ENCODE measurements at places on chromosomes 13 and 19.
A peak's percentile ranks its signal among the peaks of the same experiment; 100 is the strongest.

DNA sequence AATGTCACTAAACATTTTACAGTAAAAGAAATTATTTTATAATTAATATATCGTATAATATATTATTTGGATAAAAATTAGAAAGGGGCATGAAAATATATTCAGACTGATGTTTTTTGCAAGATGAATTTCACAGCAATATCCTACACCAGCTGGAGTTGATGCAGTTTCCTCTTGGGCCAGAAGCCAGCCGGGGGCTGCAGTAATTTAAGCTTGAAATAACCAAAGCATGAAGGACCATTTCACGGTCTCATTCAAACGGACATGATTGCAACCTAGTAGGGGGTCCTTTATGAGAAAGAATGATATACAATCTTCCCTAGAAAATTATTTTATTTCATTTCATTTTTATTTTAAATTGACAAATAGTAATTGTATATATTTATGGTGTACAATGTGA is 797.2 kb upstream of the PCDH9 start:
- no peak for DNase-seq

- DNase-seq = no peak
These were observed 491.2 kb upstream of the ATXN8OS start for GRCh38 chr13:69616396-69616795.

DNA sequence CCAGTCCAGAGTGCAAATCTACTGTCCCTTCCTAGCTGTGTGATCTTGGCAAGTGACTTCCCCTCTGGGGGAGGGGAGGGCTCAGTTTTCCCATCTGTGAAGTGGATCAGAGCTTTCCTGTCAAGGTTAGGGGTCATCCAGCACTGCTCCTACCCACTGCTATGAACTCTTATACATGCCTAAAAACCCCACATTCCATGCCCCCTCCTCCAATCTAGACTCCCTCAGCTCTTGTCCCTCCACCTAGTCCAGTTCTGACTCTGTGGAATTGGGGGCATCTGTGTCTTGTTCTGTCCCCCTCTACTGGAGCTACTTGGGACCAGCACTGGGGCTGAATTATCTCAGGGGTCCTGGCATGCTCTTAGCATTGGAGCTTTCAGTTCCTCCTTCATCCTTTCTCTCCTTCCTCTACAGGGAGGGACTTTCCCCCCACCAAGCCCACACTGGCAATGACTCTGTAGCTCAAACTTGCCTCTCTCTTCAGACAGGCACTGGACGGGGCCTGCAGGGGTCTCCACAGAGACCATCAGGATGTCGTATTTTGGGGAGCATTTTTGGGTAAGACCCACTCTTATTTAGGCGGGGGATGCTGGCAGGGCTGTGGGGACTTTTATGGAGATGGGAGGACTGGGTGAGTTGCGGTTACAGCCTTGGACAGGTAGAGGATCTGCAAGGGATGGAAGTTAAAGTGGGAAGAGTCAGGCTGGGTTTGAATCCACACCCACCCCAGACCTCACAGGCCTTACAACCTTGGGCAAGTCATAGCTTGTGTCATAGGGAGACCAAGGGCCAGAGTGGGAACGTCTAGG is 3.6 kb downstream of the FCHO1 start:
- no peak for DNase-seq

DNA sequence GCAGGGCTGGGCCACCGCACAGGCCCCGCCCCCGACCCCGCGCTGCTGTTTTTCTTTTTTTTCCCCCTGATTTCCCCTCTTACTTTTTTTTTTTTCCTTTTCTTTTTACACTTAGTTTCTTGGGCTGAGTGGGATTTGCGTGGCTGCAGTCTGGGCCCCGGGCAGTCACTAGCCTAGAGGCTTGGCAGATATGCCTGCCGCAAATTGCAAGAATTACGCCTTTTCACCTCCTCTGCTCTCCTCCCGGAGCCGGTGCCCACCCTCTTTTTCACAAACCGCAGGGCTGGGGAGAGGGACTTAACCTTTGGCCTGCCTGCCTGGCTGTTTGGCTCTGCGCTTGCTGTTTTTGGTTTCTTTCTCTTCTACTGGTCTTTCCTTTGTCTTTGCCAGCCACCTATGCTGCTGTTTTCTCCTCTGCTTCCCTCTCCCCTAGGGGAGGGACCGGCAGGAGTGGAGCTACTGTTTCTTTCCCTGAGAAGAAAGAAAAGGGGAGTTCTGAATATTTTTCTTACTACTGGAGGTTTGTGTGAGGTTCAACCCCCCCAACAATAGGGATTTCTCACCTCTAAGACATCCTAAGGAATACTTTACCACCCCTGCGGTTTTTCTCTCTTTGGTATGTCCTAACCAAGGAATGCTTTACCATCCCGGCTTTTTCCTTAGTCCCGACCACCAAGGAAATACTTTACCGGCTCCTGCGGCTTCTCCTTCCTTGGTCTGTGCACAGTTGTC is 11.0 kb downstream of the ZNF552 start:
- peak; percentile 93 for DNase-seq

- DNase-seq = no peak
These were observed at the start of gene ELAVL3 for GRCh38 chr19:11480715-11481533. TSS of gene ELAVL3 (minus strand) at chr19:11481046. CDS start at chr19:11480608, 438 bp downstream.

DNA sequence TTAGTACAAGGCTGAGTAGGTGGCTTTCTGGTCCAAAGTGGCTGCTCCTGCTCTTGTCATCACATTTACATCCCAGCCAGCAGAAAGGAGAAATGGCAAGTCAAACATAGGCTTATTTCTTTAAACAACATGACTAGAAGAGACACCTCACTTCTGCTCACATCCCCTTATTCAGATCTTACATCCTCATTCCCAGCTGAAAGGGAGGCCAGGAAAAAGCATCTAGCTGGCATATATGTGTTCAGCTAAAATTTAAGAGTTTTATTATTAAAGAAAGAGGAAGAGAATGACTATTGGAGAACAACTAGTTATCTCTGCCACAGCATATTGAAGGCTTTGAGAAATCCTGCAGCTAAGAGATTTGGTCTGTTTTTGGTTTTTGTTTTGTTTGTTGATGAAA is 34.1 kb downstream of the RGCC start:
- no peak for DNase-seq

GRCh38 chr19:28221736-28222135 is 991.2 kb downstream of the UQCRFS1 start:
- no peak for DNase-seq

DNA sequence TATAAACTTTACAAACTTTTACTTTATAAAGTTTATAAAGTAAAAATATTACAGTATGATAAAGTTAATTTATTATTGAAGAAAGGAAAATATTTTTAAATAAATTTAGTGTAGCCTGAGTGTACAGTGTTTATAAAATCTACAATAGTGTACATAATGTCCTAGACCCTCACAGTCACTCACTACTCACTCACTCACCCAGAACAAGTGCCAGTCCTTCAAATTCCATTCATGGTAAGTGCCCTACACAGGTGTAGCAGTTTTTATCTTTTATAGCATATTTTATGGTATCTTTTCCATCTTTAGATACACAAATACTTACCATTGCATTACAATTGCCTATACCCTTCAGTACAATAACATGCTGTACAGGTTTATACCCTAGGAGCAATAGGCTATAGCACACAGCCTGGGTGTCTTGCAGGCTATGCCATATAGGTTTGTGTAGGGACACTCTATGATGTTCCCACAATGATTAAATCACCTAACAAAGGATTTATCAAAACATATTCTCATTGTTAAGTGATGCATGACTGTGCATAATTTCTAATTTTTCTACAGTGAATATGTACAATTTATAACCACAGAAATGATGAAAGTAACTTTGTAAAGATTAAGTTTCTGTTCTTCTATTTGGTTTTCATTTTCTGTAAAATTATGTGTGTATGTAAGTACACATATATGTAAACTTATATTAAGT is 98.0 kb downstream of the SPRY2 start:
- DNase-seq = no peak

GRCh38 chr19:42092350-42092749 is 16.4 kb downstream of the ZNF574 start:
- DNase-seq = no peak

GRCh38 chr13:49421391-49421790 is 22.5 kb downstream of the CAB39L start:
- DNase-seq = no peak

- no peak for DNase-seq
These were observed 2193.1 kb downstream of the PCDH9 start for GRCh38 chr13:65036999-65037398.

DNA sequence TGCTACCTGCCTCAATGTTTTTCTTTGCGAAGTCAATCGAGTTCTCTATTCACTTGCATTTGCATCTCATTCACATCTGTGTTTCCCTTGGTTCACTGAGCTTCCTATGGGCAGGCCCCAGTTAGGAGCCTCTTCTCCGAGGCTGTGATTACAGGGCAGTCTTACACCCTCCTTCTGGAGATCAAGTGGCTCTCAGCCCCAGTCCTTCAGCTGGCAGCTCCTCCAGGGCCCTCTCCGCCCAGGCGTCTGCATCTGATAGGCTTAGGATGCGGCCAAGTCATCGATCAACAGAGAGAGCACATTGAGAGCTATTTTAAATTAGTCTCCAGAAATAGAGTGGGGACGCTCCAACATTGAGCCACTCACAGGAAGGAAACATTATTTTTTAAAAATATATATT is 44.2 kb downstream of the MBNL2 start:
- DNase-seq = no peak

DNA sequence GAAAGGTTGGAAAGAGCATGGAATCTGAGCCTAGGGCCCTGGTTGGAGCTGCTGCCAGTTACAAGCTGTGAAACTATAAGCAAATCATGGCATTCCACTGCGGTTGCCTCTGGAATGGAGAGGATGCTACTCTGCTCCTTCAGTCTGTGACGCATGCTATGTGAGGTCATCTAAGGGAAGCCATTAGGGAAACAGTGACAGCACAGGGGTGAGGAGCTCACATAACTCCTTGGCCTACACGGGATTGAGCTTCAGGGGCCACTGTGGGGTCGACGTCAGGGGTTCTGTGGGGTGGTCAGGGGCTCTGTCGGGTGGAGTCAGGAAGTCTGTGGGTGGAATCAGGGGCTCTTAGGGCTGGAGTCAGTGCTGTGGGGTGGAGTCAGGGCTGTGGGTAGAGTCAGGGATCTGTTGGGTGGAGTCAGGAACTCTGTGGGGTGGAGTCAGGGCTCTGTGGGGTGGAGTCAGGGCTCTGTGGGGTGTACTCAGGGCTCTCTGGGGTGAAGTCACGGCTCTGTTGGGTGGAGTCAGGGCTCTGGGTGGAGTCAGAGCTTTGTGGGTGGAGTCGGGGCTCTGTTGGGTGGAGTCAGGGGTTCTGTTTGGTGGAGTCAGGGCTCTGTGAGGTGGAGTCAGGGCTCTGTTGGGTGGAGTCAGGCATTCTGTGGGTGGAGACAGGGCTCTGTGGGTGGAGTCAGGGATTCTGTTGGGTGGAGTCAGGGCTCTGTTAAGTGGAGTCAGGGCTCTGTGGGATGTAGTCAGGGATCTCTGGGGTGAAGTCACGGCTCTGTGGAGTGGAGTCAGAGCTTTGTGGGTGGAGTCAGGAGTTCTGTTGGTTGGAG is 35.8 kb upstream of the MEDAG start:
- DNase-seq = peak; percentile 97

GRCh38 chr19:53333463-53334449 is at the start of gene ZNF845:
TSS of gene ZNF845 (plus strand) at chr19:53333749. CDS start at chr19:53341308, 7,559 bp downstream.
- DNase-seq = peak; percentile 93

DNA sequence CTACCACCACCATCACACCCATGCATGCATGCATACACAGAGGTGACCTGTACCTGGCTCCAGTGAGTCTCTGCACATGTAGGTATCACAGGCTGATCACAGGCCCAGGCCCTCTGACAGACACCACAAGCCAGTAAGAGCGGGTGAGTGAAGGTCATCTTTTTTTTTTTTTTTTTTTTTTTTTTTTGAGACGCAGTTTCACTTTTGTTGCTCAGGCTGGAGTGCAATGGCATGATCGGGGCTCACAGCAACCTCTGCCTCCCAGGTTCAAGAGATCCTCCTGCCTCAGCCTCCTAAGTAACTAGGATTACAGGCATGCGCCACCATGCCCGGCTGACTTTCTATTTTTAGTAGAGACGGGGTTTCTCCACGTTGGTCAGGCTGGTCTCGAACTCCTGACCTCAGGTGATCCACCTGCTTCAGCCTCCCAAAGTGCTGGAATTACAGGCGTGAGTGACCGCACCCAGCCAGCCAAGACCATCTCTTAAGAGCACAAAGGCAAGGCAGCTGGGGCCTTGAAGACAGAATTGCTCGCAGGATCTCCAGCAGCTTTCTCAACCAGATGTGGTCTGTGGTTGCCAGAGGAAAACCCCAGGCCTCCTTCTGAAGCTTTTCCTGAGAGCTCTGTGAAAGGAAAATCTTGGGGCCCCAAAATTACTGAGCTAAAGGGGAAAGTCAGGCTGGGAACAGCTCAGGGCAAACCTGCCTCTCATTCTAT is 3.2 kb upstream of the NKG7 start:
- no peak for DNase-seq

GRCh38 chr19:47719047-47719859 is 6.0 kb downstream of the EHD2 start:
- peak; percentile 95 for DNase-seq

GRCh38 chr19:441213-441836 is 19.5 kb downstream of the SHC2 start:
- DNase-seq = no peak

DNA sequence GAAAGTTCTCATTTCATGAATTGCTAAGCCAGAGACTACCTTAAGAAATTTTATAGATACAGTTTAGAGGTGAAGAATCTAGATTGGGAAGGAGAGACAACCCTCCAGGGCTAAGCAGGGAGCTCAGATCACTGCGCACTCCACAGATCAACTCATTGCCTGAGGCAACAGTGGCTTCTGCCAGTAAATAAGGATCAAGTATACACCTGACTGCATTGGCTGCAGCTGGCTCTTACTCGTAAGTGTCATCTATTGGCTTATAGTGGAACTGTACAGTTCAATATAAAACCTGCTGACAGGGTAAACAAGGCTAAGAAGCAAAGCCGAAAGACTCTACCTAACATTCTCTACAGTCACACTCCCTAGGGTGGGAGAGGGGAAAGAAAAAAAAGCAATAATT is 18.0 kb upstream of the C1QTNF9B start:
- no peak for DNase-seq

DNA sequence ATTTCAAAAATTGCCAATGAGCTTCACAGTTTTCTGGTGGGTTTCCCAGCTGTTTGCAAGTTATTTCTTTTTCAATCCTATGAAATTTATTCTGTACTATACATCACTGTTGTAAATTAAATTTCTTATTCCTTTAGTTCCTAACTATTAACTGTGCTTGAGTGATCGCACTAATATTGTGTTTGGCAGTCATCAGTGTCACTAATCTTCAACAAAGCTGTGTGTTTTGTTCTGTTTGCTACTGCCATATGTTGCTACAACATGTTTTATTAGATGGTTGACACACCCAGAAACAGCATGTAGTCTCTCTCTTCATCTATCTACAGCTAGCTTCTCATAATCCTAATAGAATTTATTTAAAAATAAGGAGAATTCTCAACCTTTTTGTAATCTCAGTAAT is 453.6 kb upstream of the PRR20A start:
- no peak for DNase-seq

GRCh38 chr13:73259061-73260017 is 200.5 kb downstream of the KLF5 start:
- DNase-seq = no peak

GRCh38 chr13:75360170-75360569 is 121.8 kb downstream of the TBC1D4 start:
- no peak for DNase-seq
